Uterus (tissue), 4 donors: ENCODE measurements at places on chromosomes 13 and 19. TPM values are rescaled to one million over a fixed set of nuclear protein-coding genes. Genes with fewer than 3 reads are reported as not detected.
A peak's percentile ranks its signal among the peaks of the same experiment; 100 is the strongest.

Gene COMP
- total RNA-seq = not detected

Gene TNNT1
- total RNA-seq = 2.5 TPM

Gene VSTM2B
- total RNA-seq = not detected

Gene NXNL1
- not detected for total RNA-seq

GRCh38 chr13:37141011-37141410 is 35.5 kb upstream of the CSNK1A1L start:
- no peak for DNase-seq

GRCh38 chr19:49767381-49767780 is 580 bp downstream of the AP2A1 start:
- DNase-seq = no peak

DNA sequence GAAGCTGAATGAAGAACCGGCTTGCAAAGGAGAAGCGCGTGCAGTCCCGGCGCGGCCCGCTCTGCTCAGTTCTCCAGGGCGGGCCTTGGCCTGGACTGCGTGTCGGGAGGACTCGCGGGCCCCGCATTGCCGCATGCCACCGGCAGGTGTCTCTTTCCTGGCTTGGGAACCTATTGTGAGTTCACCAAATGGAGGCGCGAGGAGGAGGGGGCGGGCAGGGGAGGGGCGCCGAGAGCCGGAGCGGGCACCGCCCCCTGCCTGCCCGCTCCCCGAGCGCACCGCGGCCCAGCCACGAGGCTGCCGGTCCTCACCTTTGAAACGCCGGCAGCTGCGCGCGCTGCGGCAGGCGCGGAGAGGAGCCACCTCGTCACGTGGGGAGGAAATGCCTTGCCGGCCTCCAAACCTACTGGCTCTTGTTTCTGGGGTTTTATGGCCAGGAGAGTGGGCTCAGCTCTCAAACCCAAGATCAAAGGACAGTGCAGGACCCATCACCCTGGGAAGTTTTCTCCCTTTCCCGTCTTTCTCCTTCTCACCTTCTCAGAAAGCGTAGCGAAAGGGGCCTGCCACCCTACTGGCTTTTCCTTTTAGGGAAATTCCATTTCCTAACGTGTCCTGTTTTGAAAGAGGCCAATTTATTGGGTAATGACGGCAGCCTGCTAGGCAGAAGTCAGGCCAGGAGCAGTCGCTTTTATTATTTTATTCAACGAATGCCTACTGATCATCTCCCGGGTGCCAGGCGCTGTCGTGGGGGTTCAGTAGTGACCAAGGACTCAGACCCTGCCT is 13.8 kb upstream of the UBE2L5 start:
- DNase-seq = peak; percentile 99

GRCh38 chr19:14728595-14728994 is 38.7 kb downstream of the ZNF333 start:
- no peak for DNase-seq

DNA sequence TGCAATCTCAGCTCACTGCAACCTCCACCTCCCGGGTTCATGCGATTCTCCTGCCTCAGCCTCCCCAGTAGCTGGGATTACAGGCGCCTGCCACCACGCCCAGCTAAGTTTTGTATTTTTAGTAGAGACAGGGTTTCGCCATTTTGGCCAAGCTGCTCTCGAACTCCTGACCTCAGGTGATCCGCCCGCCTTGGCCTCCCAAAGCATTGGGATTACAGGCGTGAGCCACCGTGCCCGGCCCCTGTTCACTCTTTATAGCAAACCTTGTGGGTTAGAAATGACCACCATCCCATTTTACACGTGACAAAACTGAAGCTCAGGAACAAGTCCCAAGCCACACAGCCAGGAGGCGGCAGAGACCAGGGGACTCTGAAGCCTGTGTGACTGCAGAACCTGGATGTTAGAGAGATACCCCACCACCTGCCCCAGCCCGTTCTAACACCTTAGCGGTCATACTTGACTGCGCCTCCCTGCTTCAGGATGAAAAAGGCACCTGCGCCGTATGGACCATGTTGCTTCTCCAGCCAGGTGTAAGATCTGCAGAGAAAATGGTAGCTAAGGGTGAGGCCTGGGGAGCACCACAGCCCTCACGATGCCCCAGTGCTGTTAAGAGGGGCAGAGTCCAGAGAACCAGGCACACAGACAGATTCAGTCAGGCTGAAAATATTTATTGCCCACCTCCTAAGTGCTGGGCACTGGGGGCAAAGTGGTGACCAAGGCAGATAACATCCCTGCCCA is 3.6 kb downstream of the DMAC2 start:
- no peak for DNase-seq

GRCh38 chr13:113553511-113554332 is 30.8 kb upstream of the TFDP1 start:
- DNase-seq = no peak

- no peak for DNase-seq
Measured at GRCh38 chr19:53908935-53909415, at the start of gene CACNG7. Gene CACNG7, plus strand, starts transcription at chr19:53909278. Its CDS starts 3,554 bp downstream, at chr19:53912832.
